ENCODE measurements at places on chromosomes 6 and 20.

- no peak for DNase-seq
Measured at GRCh38 chr6:102015431-102015830, 621.9 kb downstream of the GRIK2 start.

DNA sequence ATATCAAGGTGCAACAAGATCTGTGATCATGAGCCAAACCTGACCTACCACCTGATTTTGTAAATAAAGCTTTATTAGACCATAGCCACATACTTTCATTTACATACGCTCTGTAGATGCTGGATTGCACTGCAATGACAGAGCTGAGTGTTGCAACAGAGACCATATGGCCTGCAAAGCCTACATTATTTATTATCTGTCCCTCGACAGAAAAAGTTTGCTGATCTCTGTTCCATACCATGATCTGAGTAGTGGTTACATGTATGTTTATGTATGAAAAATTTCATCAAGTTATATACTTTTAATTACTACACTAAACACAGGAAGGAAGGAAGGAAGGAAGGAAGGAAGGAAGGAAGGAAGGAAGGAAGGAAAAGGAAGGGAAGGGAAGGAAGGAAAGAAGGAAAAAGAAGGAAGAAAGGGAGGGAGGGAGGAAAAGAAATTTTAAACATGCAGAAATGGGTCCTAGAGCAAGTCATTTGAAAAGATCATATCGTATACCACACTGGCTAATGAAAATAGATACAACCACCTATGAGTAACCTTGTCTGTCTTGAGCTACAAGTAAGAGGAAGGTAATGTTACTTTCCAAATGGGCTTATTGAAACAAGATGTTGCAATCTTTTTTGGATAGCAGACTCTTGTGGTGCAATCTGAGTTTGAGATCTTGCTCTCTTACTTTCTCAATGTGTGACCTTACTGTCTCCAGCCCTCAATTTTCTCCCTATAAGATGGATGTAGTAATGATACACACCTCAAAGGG is 441.0 kb downstream of the KIF16B start:
- no peak for DNase-seq

GRCh38 chr6:93785694-93786030 is 366.3 kb upstream of the EPHA7 start:
- DNase-seq = no peak

DNA sequence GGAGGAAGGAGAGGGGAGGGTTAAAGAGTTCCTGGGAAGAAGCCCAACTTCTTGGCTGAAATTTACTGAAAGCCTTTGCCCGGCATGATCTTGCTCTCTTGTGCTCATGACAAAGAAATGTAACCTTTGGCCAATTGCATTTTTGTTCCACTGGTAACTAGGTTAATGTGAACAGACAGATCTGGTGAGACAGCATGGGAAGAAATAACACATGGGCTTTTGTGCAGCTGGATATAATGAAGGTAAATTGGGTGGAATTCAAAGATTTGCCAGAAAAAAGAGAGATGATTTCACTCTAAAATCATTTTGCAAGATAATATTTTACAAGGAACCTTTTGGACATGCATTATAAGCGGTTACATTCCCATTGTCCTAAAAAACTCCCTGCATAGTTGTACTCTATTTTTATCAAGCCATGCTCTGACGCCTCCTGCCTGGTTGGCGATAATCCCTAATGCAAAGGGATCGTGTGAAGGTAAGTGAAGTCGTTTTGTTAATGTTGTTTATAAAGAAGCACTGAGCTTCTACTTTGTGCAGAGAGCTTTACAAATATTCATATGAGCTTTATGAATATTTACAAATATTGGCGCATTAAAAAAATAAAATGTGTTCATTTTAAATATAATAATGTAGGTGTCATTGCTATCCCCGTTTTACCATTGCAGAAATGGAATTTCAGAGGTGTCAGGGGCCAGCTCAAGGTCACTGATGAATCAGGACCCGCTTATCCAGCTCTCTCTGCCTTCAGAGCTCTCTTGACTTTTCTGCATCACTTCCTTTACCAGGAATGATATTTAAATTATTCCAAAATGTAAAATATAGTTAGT is 161.3 kb upstream of the AGPAT4 start:
- DNase-seq = no peak

GRCh38 chr6:55812509-55812908 is 62.9 kb downstream of the BMP5 start:
- no peak for DNase-seq

DNA sequence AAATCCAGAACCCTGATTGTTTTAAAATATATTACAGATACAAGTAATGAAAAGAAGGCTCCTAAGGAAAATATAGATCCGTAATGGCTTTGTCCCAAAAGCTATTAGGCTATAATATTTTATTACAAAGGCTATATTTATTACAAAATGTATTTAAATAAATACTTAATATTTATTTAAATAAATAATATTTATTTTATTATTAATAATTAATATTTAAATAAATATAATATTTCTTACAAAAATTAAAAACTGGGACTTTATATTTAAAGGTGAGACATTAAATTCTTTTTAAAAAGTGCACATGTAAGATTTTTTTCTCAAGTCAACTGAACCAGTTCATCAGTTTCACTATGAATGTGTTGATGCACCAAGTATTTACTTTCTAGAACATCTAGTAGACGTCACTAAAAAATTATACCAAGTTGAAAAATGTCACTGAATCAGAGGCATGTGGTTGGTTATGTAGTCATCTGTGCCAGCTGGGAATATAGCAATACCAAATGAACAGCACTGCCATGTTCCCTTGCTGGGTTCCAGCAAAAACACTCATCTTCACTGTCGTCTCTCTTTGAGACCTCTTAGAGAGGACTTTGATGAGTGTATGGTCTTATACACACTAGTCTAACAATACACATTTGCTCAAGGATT is 278.9 kb downstream of the ESR1 start:
- no peak for DNase-seq

DNA sequence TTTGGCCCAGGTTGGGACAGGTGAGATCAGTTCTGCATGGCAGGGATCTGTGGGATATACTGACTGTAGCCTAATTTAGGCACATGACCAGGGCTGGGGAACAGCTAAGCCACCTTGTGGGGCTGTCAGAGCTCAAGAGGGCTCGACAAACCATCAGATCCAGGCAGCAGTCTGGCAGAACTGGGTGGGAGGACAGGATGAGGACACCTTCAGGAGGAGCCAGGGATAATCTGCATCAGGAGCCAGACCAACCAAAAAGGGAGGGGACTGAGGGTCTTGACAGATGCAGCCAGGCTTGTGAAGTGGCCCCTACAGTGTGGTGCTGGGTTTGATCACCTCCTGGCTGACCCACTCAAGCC is 123.4 kb downstream of the MAFB start:
- DNase-seq = no peak

DNA sequence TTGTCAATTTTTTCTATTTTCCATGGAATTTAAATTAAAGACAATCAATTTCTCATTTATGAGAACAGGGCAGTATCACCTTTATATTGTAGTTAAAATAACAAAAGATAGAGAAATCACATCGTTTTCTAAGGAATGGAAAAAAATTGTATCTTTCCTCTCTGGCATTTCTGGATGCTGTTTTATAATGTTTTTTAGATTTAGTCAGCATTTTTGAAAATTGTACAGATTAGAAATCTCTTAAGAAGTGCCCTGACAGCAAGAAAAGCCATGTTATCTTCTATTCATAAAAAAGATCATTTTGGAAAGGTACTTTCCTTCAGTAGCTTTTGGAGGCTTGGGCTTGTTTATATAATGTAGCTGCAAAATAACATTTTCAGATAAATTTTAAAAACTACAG is 116.9 kb downstream of the PLG start:
- DNase-seq = no peak

DNA sequence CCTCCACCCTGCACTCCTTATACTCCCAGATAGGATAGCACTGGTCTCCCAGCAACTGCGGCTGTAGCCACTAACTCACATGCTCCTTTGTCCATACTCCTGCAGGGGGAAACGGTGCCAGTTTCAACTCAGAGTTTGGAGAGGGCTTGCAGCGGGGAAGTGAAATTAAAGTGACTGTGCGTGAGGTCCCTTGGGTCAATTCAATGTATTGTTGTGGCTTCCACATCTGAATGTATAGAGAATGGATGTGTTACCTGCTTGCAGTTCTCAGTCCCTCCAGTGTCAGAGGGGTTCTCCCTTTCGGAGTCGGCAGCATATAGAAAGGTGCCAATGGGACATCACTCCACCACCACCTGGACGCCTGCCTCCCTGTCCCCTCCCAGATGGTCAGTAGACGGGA is 93.6 kb upstream of the CNKSR3 start:
- no peak for DNase-seq

DNA sequence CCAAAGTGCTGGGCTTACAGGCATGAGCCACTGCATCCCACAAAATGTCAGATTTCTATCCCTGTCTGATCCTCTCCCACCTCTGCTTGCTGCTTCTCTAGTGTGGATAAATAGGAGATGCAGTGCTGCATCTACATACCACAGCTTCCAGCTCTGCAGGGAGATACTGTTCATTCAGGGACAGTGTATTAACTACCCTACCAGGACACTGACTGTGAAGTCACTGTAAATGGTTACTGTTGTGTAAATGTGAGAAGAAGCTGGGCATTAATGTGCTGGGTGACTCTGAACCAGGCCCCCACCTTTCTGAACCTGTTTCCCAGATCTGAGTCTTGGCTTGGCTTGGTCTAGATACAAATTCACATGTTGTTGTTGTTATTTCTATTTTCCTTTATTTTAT is 488.6 kb upstream of the SULF2 start:
- DNase-seq = no peak

DNA sequence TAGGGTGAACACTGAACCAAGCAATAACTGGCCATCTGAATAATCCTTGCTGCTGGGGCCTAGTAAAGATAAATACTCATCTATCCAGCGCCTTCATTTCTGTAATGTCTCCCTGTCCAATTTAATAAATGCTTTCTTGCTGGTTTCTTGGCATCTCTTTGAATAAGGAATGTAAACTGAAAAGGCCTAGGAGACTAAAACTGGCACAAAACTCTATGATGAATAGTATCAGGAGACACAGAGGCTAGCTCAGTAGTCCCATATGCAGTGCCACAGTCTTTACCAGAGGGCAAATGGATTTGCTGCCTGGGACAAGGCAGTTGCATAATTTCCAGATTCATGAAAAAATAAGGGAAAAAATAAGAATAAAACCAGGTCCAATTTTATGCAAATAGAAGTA is 324.4 kb downstream of the CENPW start:
- DNase-seq = no peak

GRCh38 chr20:7908905-7909304 is 31.4 kb downstream of the HAO1 start:
- DNase-seq = no peak

DNA sequence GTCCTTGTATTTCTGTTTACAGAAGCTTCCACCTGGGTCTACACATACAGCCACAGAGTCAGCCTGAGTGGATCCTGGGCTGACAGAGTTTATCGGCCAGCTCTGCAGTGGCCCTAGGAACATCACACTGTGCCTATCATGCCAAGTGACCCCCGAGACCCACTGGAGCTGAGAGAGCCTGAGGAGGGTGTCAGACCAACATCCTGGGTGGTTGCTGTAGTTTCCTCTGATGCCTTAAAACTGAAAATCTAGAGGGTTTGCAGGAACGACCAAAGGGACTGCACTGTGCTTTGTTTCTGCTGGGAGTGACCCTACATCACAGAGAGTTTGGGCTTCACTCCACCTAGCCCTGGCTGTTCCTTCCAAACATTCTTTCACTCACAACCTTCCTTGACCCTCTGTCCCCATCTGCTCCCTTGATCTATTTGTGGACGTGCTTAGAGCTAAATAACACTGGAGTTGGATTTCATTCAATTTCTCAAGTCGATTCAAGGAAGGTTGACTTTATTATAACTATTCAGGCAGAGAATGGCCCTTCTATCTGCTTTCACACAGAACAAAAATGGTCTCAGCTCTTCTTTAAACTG is 18.1 kb downstream of the MYLK4 start:
- no peak for DNase-seq

DNA sequence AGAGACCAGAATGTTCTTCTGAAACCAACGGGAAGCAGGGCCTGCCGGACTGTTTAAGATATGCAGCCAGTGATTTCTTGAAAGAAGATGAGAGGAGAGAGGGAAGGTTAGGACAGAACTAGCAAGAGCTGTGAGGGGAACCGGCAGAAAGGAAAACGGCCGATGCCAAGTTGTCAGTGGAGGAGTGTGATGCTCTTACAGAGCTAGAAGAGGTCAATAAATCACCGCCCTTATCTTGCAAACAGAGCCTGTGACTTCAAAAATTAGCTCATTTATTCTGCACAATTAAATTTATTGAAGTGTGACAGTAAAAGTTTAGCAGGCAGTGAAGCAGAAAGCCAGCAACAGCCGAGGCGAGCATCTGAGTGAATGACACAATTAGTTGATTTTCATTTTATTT is 509.5 kb upstream of the ID4 start:
- DNase-seq = no peak

DNA sequence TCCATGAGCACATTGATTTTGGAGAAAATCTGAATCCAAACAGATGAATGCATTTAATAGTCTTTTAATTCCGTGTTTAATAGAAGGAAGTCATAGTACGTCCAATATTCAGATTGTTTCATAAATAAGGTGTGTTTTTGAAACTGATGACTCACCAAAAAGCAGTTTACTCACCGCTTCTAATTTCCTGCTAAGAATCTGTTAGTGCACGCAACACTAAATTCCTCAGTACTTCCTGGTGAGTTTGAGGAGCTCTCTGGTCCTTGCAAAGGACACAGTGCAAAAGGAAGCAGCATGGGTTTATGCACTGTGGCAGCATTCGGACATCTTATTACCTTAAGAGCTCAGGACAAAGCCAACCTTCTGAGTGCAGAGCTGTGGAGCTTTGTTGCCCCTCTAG is 2.3 kb upstream of the ADGRF1 start:
- no peak for DNase-seq

GRCh38 chr6:34057191-34057590 is 88.7 kb downstream of the GRM4 start:
- no peak for DNase-seq

DNA sequence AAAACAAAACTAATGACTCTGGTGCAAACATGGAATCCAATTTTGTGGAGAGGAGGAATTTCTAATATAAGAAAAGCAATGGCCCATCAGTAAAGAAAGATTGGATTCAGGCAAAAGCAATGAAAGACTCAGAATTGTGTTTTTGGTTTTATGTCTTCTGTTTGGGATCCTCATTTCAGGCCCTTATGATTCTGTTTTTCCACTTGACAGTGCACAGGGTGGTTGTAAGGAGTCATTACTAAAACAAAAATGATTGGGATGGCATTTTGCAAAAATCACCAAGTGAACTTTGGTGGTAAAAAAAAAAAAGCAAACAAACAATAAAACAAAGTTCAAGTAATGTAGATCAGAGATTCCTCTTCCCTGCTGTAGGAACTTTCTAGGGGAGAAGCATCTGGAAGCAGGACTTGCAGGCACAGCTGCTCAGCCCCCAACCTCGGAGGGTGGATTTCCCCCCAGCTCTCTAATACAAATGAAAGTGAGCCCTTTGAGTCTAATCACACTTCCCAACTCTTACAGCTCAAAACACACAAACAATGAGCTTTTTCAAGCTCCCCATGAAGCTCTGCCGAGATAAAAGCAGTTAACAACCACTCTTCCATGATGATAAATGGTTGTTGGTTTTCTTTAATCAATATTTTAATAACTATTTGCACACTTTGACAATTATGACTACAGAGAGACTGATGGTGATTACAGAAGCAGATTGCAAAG is 177.7 kb downstream of the ZDHHC14 start:
- DNase-seq = no peak

GRCh38 chr20:60057866-60058807 is 99.9 kb downstream of the CDH26 start:
- peak; percentile 8 for DNase-seq

- no peak for DNase-seq
Measured at GRCh38 chr6:44269178-44269920, 901 bp upstream of the TMEM151B start.
